Caki2 (cell line): ENCODE measurements at places on chromosomes 16 and 17. TPM values are rescaled to one million over a fixed set of nuclear protein-coding genes. Genes with fewer than 3 reads are reported as not detected.

The GP1BA gene
- not detected in 2 replicates for total RNA-seq

The CXCL16 gene
- 0.41 TPM in 1 of 2 replicates, not detected in the other for total RNA-seq

The UBE2O gene
- 22.9 and 23.7 TPM in 2 replicates for total RNA-seq

The HOXB7 gene
- 21.5 and 29.0 TPM in 2 replicates for total RNA-seq

The RND2 gene
- 1.2 TPM in 1 of 2 replicates, not detected in the other for total RNA-seq

The HOXB9 gene
- 0.84 and 2.1 TPM in 2 replicates for total RNA-seq

DNA sequence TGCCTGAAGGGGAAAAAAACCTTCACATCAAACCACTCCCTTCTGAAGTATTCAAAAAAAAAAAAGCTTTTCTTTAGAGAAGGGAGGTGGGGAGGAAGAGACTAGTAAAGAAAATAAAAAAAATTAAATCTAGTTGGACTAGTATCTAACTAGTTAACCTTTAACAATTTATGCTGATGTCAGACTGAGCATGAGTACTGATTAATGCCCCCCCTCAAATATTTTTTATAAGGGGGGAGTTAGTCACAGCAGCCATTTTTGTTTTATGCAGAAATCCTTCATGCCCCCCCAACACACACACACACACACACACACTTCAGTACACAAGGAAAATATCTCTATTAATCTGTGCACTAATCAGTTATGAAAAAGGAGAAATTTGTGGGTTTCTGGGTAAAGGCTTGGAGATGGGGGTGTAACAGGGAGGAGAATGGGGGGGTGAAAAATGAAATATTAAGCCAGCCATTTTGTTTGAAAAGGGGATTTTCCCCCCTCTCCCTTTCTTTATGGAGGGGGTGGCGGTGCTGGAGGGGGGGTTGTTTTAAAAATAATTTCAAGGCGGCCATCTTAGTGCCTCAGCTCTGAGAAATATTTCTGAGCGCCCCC lies 4.7 kb upstream of the CHD3 start:
- DNase-seq = peak; percentile 67

GRCh38 chr17:49596613-49597244 lies 21.1 kb downstream of the NXPH3 start:
- DNase-seq = no peak

DNA sequence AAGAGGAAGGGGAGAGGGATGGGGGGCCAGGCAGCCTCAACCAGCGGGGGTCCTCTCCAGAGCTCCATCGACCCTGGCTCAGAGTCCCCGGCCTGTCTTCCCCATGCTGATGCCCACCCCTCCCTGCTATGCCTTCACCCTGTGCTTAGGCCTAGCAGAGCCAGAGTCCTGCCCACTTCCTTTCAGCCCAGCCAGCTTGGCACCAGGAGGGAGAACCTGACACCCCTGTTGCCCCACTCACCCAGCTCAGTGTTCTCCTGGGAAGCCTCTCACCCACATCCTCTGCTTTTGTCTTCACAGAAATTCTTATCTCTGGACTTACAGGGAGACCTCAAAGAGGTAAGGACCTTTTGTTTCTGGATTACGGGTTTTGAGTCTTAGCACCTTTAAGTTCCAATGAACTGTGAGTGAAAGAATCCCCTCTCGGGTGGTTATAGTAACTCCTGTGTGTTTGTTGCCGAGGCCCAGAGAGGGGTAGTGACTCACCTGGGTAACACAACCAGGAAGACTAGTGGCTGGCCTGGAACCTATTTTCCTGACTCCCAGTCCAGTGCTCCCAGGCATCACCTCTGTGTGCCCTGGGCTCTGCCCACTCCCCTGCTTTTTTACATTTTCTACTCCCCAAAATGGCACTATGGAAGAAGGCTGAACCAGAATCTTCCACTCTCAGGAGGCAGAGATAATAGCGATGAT lies 53.3 kb downstream of the CES1 start:
- DNase-seq = no peak

DNA sequence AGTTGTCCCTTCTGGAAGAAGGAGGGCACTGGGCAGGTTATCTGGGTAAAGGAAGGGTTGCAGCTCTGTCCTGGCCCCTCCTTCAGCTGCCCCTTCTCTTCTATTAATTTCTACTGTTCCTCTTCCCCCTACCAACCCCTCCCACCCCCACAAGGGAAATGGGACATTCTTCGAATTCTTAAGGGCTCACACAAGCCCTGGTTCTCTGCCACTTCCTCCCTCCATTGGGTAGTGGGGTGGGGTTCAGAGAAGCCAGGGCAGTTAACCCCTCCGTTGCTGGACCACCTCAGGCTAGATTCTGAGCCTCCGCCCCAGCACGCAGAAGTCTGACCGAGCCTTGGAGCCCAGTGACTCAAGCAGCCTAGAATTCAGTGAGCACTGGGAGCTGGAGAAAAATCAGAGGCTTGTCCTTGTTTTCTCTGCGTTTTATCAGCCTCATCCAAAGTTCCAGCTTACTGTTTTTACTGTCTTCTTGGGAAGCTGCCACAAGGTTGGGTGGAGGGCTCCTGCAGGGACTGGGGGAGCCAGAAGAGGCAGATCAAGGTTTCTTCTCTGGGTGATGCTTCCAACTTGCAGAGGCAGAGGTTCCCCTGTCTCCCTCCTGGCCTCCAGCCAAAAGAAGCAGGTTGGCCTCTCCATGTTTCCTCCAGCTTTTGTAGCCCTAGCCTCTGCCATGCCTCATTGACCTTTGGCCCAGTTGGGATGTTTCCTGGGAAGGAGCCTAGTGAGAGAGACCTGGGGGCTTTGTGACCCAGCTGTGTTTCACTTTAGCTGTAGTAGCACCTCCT lies 10.2 kb downstream of the LASP1 start:
- peak; percentile 81 for DNase-seq

DNA sequence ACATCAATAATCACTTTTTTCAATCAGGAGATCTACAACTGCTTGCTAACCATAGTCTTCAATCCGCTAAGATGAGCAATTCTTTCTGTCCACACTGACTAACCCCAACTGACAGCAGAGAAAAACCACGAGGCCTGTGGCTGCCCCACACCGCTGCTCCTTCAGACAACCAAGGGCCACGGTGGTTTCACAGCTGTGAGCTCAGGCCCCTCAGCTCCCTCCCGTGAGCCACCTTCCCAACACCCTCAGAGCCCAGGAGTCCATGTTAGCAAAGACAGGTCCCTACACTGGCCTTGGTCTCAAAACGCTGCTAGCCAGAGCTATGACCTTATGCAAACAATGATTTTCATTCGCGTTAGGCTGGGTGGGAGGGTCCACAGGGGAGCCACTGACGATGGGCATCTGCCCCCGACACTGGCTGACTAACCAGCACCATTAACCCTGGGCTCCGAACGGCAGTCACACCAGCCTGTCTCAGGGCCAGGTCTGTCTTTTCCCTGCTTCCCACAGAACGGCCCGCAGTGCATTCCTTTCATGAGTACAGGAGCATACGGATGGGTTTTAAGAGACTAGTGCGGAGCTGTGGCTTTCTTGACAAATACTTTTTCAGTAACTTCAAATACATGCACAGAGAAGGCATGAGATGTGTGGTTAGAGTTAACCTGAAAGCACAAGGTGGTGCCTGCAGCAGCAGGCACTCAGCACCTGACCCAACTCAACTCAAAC lies 67.3 kb downstream of the ANKRD11 start:
- DNase-seq = no peak

DNA sequence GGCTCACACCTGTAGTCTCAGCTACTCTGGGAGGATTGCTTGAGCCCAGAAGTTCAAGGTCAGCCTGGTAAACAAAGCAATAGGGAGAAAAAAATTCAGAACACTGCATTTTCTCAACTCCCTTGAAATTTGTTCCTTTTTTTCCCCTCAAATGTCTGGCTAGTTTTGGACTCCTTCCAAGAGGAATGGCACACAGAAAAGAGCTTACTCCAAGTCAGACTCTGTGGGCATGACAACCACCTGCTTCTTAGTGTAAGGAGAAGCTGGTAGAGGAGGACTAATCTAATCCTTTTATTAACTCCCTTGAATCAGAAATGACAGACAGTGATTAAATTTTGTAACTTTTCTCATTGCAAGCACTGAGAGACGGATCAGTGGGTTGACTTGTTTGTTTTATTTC lies 27.9 kb upstream of the HYDIN start:
- DNase-seq = no peak

GRCh38 chr17:42459801-42460281 lies 1.2 kb downstream of the ATP6V0A1 start:
- peak; percentile 81 for DNase-seq

DNA sequence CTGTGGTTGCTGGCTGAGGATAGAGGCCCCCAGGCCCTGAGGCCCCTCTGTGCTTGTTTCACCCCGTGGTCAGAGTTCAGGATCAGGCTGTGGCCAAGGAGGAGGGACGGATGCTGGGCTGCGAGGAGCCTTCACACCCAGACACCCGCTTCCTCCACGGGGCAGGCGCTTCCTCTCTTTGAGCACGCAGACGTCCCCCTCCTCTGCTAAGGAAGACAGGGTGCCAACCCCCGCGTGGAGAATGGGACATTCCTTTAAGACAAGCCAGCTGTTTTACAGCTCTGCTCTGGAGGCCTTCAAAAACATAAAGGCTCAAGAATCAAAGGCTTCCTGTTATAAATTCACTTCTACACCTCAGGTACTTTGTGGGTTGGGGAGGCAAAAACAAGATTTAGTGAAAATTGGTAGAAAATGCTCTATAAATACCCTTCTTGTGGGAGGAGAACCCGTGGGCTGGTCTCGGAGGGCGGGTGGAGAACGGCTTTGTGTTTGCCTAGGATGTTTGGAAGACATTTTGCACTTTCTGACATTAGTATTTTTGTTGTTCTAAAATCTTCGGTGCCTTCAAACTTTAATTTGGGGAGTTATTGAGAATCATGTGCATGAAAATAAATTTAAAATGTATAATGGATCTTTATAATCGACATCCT lies 60.8 kb upstream of the FOXF1 start:
- DNase-seq = no peak

GRCh38 chr16:55737966-55738365 lies 82.2 kb downstream of the SLC6A2 start:
- no peak for DNase-seq

DNA sequence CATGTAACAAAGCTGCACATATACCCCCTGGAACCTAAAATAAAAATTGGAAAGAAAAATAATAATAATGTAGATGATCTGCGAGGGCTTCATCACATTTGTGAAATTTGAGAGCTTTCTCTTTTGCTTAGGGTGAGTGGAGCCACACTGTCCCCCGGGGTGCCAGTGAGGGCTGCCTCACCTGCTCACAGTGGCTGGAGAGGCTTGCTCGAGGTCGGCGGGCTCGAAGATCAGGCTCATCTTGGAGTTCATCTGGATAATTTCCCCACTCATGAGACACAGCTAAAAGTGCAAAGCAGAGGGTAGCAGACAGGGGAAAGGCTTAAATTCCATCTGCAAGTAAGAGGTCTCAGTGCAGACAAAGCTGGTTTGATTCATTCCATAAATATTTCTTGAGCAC lies 123.8 kb downstream of the DNAH3 start:
- no peak for DNase-seq

DNA sequence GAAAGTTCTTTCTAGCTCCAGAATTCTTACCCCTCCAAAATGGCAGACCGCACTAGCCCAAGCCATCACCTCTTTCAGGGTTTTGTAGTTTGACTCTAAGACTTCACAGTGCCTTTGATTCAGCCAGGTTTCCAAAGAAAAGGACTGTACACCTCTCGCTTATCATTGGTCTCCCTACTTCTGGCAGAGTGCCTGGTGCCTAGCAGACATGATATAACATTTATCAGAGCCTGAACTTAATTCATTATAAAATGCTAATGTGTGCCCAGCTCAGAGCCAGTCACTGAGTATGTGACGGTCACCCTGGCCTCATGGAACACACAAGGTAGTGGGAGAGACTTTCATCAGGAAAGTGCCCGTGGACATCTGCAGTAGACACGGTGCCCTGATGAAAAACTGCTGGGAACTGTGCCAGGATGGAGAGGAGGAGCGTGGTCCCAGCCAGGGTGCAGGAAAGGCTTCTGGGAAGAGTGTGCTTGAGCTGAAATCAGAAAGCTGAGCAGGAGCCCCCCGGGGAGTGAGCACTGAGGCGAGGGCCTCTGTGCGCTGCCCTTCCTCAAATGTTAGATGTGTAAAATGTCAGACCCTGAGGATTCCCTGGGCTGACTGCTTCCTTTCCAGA lies 34.3 kb upstream of the LGALS9 start:
- no peak for DNase-seq

GRCh38 chr17:60398227-60398959 lies 6.5 kb upstream of the USP32 start:
- no peak for DNase-seq

- DNase-seq = no peak
These were observed 103.8 kb upstream of the NOL11 start for GRCh38 chr17:67613961-67614360.

GRCh38 chr16:49833796-49834530 lies 21.9 kb downstream of the ZNF423 start:
- no peak for DNase-seq

- no peak for DNase-seq
These were observed 36.5 kb downstream of the TBCD start for GRCh38 chr17:82788206-82789001.

- DNase-seq = no peak
These were observed 22.3 kb upstream of the TIMP2 start for GRCh38 chr17:78947235-78948149.

GRCh38 chr16:75415169-75415905 lies 18.0 kb downstream of the CFDP1 start:
- DNase-seq = no peak

DNA sequence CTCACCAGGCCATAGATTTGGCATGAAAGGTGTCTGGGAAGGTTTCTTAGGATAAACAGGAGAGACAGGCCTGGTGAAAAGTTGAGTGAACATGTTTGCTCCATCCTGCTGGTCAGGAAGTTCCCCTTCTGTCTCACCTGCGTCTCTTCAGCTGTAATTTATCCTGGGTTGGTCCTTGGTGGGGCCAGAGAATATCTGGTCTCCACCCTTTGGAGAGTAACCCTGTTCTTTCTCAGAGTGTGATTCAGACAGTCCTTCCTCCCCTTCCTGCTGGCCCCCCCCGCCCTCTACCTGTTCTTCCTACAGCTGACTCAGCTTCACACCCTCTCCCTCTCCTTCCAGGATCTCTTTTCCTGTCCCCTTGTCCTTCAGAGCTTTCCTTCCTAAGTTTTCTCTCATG lies 17.1 kb downstream of the MINK1 start:
- no peak for DNase-seq

GRCh38 chr16:74773446-74774222 lies 986 bp downstream of the FA2H start:
- DNase-seq = no peak

DNA sequence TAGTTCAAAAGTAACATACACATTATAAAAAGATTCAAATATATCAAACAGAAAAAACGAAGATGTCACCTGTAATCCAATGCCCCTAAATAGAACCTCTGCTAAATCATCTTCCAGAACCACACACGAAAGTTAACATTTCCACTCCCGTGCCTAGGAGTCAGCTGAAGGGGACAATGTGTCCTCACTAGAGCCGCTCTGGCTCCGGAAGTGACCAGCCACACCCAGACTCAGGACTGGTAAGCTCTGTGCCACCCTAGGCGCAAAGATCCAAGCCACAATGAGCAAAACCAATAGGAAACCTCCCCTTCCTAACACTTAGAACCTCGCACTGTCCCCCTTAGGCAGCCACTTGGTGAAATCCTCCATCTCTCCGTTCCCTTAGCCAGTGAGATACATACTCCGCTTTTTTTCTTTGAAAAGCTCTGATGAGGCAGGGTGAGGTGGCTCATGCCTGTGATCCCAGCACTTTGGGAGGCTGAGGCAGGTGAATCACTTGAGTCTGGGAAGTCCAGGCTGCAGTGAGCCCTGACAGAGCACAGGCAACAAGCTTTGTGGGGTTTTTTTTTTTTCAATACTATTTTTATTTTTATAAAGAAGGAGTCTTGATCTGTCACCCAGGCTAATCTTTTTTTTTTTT lies 11.8 kb downstream of the CTRB1 start:
- no peak for DNase-seq
